ENCODE measurements at places on chromosomes 2 and 18. TPM values are rescaled to one million over a fixed set of nuclear protein-coding genes. Genes with fewer than 3 reads are reported as not detected.
A peak's percentile ranks its signal among the peaks of the same experiment; 100 is the strongest.

Gene ECEL1
- 41.9 TPM for polyA plus RNA-seq

Gene MAP3K20
- 38.6 TPM for polyA plus RNA-seq

Gene ALPI
- polyA plus RNA-seq = not detected

Gene ALPP
- polyA plus RNA-seq = not detected

Gene SERPINB13
- not detected for polyA plus RNA-seq

Gene PLEKHH2
- 15.8 TPM for polyA plus RNA-seq

Gene NDUFB3
- 34.7 TPM for polyA plus RNA-seq

Gene RTKN
- polyA plus RNA-seq = 8.6 TPM

Gene EFEMP1
- polyA plus RNA-seq = 238 TPM

Gene EMX1
- polyA plus RNA-seq = 0.28 TPM

Gene LYPD6
- 0.57 TPM for polyA plus RNA-seq

Gene ADAM23
- 0.98 TPM for polyA plus RNA-seq

Gene TM4SF20
- polyA plus RNA-seq = not detected

Gene IL1RN
- 0.29 TPM for polyA plus RNA-seq

Gene IL1F10
- polyA plus RNA-seq = not detected

Gene ONECUT2
- polyA plus RNA-seq = 0.01 TPM

Gene ANKRD30BL
- 0.47 TPM for polyA plus RNA-seq

Gene SLC16A14
- 8.1 TPM for polyA plus RNA-seq

Gene ALKAL2
- polyA plus RNA-seq = 36.9 TPM

GRCh38 chr18:44342162-44342561 is 338.5 kb upstream of the SETBP1 start:
- no peak for DNase-seq

GRCh38 chr18:58515175-58515775 is 113.6 kb downstream of the ALPK2 start:
- DNase-seq = no peak

DNA sequence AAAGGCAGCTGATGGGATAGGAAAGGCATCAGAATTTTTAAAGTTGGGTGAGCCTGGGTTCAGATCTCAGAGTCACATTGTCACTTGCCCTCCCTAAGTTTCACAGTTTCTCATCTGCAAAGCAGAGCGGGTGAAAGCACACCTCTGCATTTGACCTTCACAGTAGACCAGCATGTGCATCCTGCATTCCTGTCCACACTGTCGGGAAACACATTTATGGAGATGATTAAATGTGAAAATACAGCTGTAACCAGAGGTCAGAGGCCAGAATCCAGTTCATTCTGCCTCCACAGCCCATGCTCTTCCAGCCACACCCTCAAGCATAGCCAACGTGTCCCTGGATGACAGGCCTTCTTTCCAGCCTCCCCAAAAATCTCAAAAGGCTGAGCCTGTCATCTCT is 392.0 kb upstream of the MYT1L start:
- DNase-seq = no peak

DNA sequence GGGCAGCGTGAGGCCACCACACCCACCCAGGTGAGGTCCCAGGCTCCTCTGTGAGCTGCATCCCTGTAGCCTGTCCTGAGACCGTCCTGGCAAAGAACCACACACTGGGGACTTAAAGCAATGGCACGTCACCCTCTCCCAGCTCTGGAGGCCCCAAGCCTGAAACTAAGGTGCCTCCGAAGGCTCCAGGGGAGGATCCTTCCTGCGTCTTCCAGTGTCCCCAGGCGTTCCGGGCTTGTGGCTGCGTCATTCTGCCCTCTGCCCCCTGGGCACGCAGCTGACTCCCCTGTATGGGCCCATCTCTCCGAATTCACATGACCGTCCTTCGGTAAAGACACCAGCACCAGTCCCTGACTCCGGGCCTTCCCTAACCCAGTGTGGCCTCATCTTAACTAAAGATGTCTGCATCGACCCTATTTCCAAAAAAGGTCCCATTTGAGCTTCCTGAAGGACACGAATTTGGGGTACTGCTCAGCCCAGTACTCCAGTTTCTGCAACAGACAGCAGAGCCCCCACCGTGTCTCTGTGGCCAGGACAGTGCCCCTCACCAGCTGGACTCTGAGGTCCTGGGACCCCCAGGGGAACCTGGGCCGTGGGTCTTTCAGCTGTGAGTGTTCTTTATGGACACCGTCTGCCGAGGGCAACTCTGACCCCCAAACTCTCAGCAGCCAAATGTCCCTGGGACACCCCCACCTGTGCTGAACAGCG is 75.2 kb upstream of the CTDP1 start:
- DNase-seq = peak; percentile 27

GRCh38 chr2:47221946-47222345 is 66.8 kb upstream of the STPG4 start:
- DNase-seq = no peak

GRCh38 chr18:11946756-11947155 is 34.6 kb upstream of the IMPA2 start:
- DNase-seq = no peak

DNA sequence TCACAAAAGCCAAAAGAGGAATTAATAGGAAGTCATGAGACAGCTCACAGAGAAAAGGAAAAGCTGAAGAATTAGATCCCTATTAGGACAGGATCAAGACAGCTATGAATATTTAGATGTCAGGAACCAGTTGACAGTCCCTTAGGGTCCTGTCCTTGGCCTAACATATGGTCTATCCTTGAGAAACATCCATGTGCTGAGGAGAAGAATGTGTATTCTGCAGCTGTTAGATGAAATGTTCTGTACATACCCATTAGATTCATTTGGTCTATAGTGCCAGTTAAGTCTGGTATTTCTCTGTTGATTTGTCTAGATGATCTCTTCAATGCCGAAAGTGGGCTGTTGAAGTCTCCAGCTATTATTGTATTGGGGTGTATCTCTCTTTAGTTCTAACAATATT is 37.6 kb upstream of the SLC40A1 start:
- DNase-seq = no peak

DNA sequence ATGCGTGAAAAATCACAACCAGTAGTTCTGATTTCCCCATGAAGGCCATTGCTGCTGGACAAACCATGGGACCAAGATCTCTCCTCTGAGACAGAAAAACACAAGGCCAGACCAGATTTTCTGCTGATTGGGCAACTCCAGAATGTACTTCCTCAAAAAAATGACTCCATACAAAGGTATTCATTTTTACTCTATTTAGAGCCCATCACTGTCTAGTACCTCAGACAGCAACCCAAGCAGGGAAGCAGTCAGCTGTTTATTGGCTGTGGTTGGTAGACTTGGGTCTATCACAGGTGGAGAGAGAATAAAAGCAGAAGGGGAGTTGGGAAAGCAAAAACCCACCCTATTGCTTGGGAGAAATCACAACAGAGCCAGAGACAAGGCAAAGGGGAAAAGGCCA is 219.9 kb downstream of the PIK3C3 start:
- no peak for DNase-seq

DNA sequence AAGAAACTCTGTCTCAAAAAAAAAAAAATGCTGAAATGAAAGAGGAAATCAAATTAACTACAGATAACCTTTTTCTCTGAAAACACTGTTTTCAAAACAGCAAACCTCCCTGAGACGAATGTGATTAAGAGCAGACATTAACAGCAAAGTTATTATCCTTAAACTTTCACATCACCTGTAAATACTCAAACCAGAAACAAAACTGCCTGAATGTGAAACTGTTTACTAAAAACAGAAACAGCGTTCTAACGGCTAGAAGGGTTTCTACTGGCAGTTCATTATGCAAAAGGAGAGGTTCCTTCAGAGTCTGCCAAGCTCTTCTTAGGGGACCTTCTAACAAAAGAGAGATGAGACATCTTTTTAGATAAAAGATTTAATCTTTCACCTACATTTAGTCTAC is 45.9 kb downstream of the PNO1 start:
- no peak for DNase-seq

- no peak for DNase-seq
Measured at GRCh38 chr2:170466632-170467031, 248.5 kb upstream of the SP5 start.

GRCh38 chr2:16218625-16219024 is 278.3 kb downstream of the MYCN start:
- DNase-seq = no peak

GRCh38 chr2:225379856-225380255 is 19.7 kb upstream of the NYAP2 start:
- no peak for DNase-seq

DNA sequence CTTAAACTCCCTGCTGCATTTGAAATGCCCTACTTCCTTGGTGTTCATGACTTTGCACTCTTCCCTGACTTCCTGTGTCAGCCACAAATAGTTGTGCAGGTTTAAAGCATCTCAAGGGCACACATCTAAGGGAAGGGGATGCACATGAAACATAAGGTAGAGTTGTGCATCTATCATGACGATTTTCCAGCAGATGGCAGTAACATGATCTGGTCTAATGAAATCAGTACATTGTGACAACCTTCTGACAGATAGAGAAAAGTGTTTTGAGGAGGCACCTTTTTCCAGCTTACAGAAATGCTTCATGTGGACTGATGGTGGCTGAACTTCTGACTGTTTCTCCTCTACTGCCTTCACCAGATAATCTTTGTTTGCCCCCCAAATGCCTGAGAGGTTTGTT is 238.9 kb downstream of the XIRP2 start:
- DNase-seq = no peak

GRCh38 chr2:201644001-201644400 is 698 bp upstream of the TMEM237 start:
- DNase-seq = peak; percentile 58

- no peak for DNase-seq
Measured at GRCh38 chr2:109277406-109277805, 148.4 kb downstream of the SH3RF3 start.

- DNase-seq = no peak
Measured at GRCh38 chr2:176251928-176252327, 17.3 kb upstream of the MTX2 start.

DNA sequence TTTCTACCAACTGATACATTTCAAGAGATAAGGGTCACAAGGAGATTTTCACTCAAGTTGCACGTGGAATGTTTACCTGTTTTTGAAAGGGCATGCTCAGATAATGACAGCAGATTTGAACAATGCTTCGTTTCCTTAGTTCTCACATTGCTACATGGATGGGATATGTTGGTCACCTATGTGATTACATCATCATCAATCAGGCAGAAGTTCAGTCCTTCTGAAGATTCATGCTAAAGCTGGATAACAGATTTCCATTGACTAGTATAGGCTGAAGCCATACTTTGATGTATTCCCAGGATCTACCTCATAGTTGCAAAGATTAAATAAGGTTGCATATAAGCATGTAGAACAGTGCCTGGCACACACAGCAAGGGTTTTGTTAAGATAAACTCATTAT is 19.7 kb downstream of the TCF7L1 start:
- DNase-seq = no peak

DNA sequence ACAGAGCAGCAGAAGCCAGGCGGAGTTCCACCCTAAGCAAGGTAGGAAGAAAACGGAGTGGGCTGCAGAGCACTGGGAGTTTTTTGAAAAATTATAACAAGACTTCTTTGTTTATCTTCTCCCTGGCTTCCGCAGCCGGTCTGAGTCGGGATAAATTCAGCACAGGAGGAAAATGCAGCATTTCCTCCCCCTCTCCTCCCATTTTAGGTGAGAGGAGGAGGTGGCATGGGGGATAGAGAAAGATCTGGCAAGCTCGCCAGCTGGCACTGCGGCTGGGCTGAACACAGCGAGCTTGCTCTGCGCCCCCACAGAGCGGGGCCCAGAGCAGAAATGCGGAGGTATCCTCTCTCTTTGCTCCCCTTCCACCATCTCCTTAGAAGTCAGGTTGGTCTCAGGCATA is 17.7 kb upstream of the CHRNA1 start:
- DNase-seq = no peak

DNA sequence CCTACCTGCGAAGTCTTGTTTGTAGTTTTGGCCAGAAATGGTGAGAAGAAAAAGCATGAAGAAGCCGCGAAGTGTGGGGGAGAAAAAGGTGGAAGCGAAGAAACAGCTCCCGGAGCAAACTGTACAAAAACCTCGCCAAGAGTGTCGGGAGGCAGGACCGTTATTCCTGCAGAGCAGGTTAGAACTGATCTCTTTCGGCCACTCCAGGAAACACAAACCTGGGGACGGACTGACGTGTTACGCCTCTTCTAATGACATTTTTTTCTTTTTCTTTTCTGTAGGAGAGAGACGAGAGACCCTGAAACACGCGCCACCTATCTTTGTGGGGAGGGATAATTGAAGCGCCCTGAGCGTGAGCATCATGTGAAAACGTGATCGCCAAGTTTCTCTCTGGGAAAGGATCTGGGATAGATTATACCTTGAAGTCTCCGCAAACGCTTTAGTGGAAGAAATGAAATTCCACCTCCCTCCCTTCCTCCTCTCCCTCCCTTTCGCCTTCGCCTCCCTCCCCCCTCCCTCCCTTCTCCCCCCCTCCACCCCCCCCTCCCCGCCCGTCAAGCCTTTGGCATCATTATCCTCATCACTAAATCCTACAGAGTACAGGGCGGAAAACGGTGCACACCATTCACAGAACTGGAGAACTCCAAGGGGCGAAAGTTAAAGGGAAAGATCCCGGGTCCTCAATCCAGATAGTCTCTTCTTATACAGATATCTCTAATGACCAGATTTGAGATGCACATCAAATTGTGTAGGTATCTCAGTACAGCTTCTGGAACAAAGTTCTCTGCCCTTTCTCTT is at the start of gene ZEB2:
Gene ZEB2, minus strand, starts transcription at position 186 of the 798 bp plus-strand sequence. CDS start 2,769 bp downstream, outside the sequence.
- DNase-seq = peak; percentile 73

DNA sequence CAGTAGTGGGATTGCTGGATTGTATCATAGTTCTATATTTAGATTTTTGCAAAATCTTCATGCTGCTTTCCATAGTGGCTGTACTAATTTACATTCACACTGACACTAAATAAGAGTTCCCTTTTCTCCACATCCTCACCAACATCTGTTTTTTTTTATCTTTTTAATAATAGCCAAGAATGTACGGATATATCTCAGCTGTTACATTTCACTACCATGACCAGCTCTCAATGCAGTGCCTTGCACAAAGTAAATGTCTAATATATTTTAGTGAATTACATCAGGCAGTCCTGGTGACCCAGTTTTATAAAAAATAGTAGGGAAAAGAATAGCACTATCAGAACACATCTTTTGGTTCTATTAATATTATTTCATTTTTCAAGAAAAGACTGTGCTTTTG is 161.8 kb downstream of the LNPK start:
- DNase-seq = no peak

DNA sequence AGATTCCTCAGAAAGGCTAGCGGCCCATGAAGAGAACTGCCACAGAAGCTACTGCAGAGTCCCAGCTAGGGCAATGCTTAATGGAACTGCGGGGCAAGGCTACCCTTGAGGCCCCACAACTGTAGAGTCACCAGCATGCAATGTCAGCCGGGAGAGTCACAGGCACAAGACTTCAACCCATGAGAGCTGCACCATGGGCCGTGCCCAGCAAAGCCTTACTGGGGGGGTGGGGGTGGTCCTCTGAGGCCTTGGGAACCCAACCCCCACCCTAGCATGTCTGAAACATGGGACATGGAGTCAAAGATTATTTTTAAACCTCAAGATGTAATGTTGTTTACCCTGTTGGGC is 20.2 kb downstream of the DPP4 start:
- no peak for DNase-seq

- DNase-seq = no peak
Measured at GRCh38 chr2:20148923-20149702, 75.8 kb downstream of the SDC1 start.

GRCh38 chr2:66587216-66587615 is 152.3 kb downstream of the MEIS1 start:
- DNase-seq = peak; percentile 54

GRCh38 chr2:142892715-142893114 is 15.3 kb downstream of the KYNU start:
- DNase-seq = no peak

GRCh38 chr2:11319939-11320338 is 24.5 kb downstream of the ROCK2 start:
- no peak for DNase-seq
